ENCODE measurements at places on chromosomes 5 and 9.

- no peak for DNase-seq
Measured at GRCh38 chr9:9412241-9412640, 1200.6 kb downstream of the PTPRD start.

- DNase-seq = no peak
Measured at GRCh38 chr5:149215478-149216090, 56.1 kb upstream of the AFAP1L1 start.

DNA sequence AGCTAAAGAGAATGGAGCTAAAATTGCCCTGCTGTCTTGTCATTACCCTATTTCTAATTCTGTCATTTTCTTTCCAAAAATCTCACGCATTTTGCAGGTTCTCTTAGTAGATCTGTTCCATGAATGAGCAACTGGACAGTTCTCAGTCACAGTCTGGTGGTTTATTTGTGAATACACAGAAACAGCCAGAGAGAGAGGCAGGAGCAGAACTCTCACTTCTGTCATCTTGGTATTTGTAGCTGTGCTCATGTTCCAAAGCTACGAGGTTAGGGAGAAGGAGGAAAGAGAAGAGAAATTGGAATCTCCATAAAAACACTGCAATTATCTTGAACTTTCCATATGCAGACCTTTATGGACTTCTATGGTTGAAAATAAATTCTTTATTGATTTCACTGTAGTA is 118.0 kb upstream of the OR13F1 start:
- DNase-seq = no peak

DNA sequence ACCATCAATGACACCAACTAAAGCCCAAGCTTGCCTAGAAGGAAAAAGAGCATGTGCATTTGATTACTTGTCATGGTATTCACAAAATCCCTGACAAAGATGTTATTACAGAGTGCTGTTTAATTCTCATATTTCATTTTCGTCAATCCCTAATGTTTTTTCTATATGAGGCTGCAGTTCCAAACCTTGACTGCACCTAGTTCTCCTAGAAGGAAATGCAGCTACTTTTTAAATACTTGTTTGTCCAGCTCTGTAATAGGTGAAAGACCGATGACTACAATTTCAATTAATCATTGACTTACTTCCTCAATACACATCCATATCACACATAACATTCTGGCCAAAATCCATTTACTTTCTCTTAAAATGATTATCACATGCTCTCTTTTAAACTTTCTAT is 28.1 kb downstream of the CEMIP2 start:
- no peak for DNase-seq

GRCh38 chr5:65548281-65548680 is 14.7 kb downstream of the CENPK start:
- DNase-seq = no peak

DNA sequence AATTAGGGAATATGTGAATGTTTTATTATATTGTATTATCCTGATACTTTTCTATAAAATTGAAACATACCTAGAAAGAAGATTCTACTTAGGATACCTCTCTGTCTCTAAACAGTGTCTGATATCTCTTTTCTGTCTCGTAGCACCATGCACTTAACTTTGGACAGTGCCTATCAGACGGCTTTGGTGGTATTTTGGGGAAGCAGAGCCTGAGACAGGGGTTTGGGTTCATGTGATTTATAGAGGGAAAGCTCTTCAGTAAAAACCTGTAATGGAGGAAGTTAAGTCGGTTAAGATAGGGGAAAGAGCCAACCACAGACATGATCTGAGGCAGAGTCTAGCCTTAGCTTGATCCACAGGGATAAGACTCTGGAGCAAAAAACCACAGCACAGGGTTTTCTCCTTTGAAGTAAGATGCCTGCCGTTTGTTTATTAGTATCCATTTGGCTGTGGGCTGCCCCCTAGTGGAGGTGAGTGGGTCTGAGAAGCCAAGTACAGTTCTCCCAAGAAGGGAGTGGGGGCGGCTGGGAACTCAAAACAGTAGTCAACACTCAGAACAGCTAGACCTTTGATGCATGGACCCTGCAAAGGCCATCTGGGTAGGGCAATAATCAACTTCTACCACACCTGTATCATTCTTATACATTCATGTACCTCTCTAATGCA is 141.2 kb upstream of the ASTN2 start:
- peak; percentile 61 for DNase-seq

DNA sequence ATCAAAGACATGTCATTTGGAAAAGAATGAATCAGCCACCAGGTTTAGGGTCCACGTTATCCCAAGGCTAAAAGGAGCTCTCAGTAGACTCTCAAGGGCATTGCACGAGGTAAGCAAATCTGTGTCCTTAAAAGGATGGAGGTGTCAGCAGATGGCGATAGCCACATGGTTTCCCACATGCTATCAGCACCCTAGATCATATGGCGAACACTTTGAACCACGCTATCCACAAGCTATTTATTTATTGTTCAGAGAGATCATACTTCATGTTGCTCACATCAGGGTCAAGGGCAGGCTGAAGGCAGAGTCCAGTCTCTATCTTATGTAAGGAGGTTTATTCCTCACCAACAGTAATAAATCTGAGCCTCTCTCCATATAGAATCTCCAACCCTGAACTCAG is 43.7 kb downstream of the CDH6 start:
- no peak for DNase-seq

GRCh38 chr5:72110394-72111013 is 3.2 kb downstream of the MAP1B start:
- DNase-seq = no peak

DNA sequence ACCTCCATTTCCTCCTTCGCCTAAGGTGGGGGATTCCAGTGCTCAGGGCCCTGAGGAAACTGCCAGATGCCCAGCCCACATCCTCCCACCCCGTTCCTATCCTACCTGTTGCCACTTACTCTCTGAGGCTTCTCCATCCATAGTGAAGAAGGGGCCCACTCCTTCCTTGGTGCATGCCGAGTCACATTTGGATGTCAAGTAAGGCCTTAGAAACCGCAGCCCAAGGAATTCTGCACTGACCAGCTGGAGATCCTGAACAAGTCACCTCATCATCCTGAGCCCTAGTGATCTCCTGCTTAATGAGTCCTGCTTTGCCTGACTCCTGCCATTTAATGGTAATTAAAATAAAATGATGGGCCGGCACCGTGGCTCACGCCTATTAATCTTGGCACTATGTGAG is 6.7 kb upstream of the TNIP1 start:
- DNase-seq = no peak

DNA sequence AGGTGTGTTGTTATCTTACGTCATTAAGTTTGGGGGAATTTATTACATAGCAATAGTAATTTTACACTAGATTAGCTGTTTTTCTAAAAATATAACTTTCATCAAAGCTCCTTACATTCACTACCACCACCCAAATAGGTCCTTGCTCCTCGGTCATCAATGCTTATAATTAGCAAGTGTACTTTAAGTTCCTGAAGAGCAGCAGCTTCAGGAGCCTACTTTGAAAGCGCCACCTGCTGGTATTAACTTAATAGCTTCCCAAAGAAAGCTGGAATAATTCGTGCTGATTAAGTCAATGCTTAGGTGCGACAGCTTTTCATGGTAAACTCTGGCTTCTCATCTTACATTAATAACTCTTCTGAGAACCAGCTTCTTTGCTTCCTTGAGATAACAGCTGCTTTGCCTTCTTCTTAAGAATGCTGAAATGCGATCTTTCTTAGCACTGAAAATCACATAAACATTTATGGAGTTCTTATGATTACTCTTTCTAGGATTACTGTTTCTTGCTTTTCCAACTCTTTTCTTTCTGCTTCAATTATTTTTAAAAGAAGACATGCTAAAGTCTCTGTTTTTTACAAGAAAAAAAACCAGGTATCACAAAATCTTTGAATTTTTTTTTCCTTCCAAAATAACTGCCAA is 10.0 kb upstream of the C5 start:
- no peak for DNase-seq

DNA sequence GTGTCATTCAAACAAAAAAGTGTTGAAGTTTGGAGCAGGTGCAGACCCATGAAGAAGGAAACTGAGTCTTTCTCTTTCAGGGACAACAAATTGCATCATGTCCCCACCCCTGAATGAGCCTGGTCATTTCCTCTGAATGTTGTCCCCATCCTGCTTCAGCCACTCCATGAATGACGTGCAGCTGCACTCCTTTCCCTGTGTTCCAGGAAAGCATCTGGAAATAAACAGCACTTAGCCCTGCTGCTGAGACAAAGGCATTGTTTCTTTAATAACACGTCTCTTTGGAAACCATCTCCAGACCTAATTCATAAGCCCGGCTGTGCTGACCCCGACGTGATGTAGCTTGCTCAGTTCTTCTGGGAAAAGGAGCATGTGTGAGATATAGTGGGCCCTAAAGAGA is 682.3 kb downstream of the BRINP1 start:
- DNase-seq = no peak

- DNase-seq = no peak
Measured at GRCh38 chr5:162037431-162037830, 30.1 kb upstream of the GABRG2 start.

- no peak for DNase-seq
Measured at GRCh38 chr9:133189826-133190225, 19.2 kb downstream of the OBP2B start.

- no peak for DNase-seq
Measured at GRCh38 chr5:163552536-163552935, 47.1 kb downstream of the MAT2B start.

DNA sequence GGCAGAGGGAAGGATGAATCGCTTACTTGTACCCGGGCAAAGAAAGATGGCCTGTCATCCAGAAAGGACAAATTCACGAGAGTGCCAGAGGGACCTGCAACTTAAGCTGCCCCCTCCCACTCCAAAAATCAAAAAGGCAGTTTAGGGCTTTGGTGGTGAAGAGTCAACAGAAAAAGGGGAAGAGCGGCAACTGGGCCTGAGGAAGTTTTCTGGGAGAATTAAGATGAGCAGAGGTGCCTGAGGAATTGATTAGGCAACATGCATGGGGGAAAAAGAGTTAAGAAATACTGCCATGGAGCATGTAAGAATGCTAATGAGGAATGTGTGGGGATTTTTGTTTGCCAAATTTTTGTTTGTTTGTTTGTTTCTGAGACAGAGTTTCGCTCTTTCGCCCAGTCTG is 1.8 kb upstream of the ACTL7B start:
- DNase-seq = no peak

GRCh38 chr9:125161284-125161918 is 18.1 kb upstream of the SCAI start:
- no peak for DNase-seq

DNA sequence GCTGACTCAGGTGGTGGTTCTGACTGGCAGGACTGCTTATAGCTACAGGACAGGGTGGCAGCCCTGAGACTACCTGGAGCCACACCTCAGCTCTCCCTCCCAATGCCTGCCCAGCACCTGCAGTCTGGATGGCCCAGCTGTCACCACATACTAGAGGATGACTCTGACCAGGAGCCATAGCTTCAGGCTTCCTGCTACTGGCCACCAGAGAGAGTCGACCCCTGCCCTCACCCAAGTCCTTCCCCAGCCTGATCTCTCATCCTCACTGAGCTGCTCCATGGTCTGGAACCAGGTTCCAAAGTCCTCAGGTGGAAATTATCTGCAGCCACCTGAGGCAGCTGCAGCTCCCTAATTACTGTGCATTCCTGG is 25.6 kb upstream of the TDRD7 start:
- no peak for DNase-seq

DNA sequence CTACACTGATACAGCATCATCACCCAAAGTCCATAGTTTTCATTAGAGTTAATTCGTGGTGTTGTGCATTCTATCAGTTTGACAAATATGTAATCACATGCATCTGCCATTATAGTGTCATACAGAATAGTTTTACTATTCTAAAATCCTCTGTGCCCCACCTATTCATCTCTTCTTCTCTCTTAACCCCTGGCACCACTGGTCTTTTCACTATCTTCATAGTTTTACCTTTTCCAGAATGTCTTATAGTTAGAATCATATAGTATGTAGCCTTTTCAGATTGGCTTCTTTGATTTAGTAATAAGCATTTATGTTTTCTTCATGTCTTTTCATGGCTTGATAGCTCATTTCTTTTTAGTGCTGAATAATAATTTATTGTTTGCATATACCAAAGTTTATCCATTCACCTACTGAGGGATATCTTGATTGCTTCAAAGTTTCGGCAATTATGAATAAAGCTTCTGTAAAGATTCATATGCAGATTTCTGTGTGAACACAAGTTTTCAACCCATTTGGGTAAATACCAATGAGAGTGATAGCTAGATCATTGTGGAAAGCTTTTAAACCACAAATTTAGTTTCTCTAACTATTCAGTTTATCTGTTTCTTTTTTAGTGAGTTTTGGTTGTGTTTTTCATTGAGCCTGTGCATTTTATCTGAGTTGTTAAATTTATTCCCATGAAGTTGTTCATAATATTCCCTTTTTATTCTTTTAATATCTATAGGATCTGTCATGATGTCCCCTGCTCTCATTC is 84.9 kb downstream of the RALGPS1 start:
- DNase-seq = no peak

GRCh38 chr5:71828291-71829040 is 109.4 kb downstream of the CARTPT start:
- DNase-seq = no peak
